ENCODE measurements at places on chromosomes 2 and 18.

- DNase-seq, result no peak
Observed at GRCh38 chr18:13568443-13569392, 157.6 kb downstream of the FAM210A start.

DNA sequence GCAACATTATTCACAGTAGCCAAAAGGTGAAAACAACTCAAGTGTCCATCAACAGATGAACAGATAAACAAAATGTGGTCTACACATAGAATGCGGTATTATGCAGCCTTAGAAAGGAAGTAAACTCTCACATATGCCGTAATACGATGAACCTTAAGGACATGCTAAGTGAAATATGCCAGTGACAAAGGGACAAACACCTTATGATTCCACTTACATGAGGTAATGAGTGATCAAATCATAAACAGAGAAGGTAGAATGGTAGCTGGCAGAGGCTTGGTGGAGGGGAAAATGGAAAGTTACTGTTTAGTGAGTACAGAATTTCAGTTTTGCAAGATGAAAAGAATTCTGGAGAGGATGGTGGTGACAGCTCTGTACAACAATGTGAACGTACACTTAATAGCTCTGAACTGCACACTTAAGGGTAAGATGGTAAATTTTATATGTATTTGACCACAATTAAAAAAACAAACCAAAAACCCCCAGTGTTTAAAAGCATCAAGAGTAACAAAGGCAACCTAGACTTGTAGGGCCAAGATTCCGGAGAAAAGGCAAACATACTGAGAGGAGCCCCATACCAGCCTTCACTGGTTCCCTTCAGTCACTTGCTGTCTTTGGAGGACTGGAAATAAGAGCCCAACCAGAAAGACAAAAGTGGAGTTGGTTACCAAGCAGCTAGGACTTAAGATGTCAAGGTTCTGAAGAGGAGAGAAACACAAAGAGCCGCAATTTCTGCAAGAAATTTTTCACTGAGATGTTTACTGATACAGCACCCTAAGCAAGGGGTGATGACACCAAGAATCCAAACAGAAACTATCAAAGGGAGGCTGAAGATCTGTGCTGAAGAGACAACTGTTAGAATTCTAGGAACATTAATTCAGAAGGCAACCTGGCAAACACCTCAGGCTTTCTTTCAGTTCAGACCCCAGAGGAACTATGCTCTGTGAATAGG is 61.3 kb downstream of the CUL3 start:
- no peak for DNase-seq

DNA sequence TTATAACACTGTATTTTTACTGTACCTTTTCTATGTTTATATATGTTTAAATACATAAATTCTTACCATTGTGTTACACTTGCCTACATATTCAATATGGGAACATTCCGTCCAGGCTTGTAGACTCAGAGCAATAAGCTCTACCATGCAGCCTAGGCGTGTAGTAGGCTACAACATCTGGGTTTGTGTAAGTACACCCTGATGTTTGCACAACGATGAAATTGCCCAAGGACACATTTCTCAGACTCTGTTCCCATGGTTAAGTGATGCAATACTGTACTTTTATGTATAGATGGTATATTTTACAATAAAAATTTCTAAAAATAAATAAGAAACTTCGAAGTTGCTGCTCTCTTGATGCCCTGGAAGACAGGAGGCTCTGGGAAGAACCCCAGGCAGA is 38.4 kb downstream of the YPEL5 start:
- DNase-seq, result no peak

- DNase-seq, result peak; percentile 55
Observed at GRCh38 chr2:69483024-69483423, 45.8 kb upstream of the NFU1 start.

- DNase-seq, result no peak
Observed at GRCh38 chr2:20250436-20250835, 25.5 kb upstream of the SDC1 start.

GRCh38 chr2:146952696-146953095 is 892.1 kb upstream of the ACVR2A start:
- no peak for DNase-seq

Measured in NCI-H1105 treated with DMSO at 0.1 percent for 48 hours (cell line).